Fibroblast of villous mesenchyme (primary cell): ENCODE measurements at places on chromosomes 1 and 21. TPM values are rescaled to one million over a fixed set of nuclear protein-coding genes. Genes with fewer than 3 reads are reported as not detected.

Gene ADAMTS5
- 12.6 and 28.5 TPM in 2 replicates for total RNA-seq

Gene HSD3B1
- total RNA-seq, result 2.6 TPM in 1 of 2 replicates, not detected in the other

Gene ECM1
- total RNA-seq, result 20.3 and 24.5 TPM in 2 replicates

Gene SNAPIN
- total RNA-seq, result 55.7 and 66.1 TPM in 2 replicates

Gene CRYZL1
- 20.0 and 28.1 TPM in 2 replicates for total RNA-seq

Gene MROH7
- total RNA-seq, result under 0.01 TPM in 1 of 2 replicates, not detected in the other

Gene SH3BGRL3
- 18.1 and 26.4 TPM in 2 replicates for total RNA-seq

Gene PBX1
- 62.8 and 67.4 TPM in 2 replicates for total RNA-seq

Gene KLHDC9
- total RNA-seq, result 1.9 and 2.2 TPM in 2 replicates

Gene ADCY10
- under 0.01 TPM in 1 of 2 replicates, not detected in the other for total RNA-seq

Gene RHCE
- under 0.01 TPM in 2 replicates for total RNA-seq

Gene TIAM1
- total RNA-seq, result 0.32 and 0.43 TPM in 2 replicates

Gene GSTM4
- total RNA-seq, result 11.7 and 15.1 TPM in 2 replicates

Gene ZBTB8B
- total RNA-seq, result not detected in 2 replicates

Gene ORC1
- total RNA-seq, result 4.8 and 5.2 TPM in 2 replicates

Gene ICOSLG
- 0.43 and 0.64 TPM in 2 replicates for total RNA-seq

Gene ASPM
- total RNA-seq, result 19.6 and 43.6 TPM in 2 replicates

Gene A3GALT2
- not detected in 2 replicates for total RNA-seq

Gene COL11A1
- total RNA-seq, result 18.6 and 19.6 TPM in 2 replicates

Gene DIO1
- total RNA-seq, result not detected in 2 replicates

Gene BCL2L15
- total RNA-seq, result under 0.01 and 0.32 TPM in 2 replicates

Gene S100B
- not detected in 2 replicates for total RNA-seq

Gene RHD
- total RNA-seq, result not detected in 2 replicates

Gene CDK18
- total RNA-seq, result 1.6 and 2.2 TPM in 2 replicates

Gene PKLR
- total RNA-seq, result not detected in 2 replicates

Gene SYCP1
- total RNA-seq, result not detected in 2 replicates

Gene ZSWIM5
- 0.43 and 2.3 TPM in 2 replicates for total RNA-seq

Gene TNFRSF18
- total RNA-seq, result not detected in 2 replicates

Gene AMY1C
- not detected in 2 replicates for total RNA-seq

Gene SPSB1
- total RNA-seq, result 20.7 and 48.6 TPM in 2 replicates

Gene HES5
- under 0.01 TPM in 1 of 2 replicates, not detected in the other for total RNA-seq

Gene RAB42
- 3.9 and 5.2 TPM in 2 replicates for total RNA-seq

Gene LCE2A
- total RNA-seq, result 0.43 TPM in 1 of 2 replicates, not detected in the other

Gene STUM
- under 0.01 TPM in 1 of 2 replicates, not detected in the other for total RNA-seq

Gene HMGCS2
- total RNA-seq, result not detected in 2 replicates

Gene UBASH3A
- total RNA-seq, result not detected in 2 replicates

Gene RPRD2
- 9.7 and 16.8 TPM in 2 replicates for total RNA-seq

Gene RPTN
- total RNA-seq, result not detected in 2 replicates

Gene RHEX
- total RNA-seq, result not detected in 2 replicates

Gene KIF14
- 6.4 and 14.2 TPM in 2 replicates for total RNA-seq

Gene PTGS2
- total RNA-seq, result 3.0 and 5.5 TPM in 2 replicates

Gene MAP10
- total RNA-seq, result 1.9 and 2.2 TPM in 2 replicates

Gene SSR2
- total RNA-seq, result 381 and 386 TPM in 2 replicates

Gene TMCC2
- total RNA-seq, result 3.2 and 3.5 TPM in 2 replicates

Gene PLA2G2C
- not detected in 2 replicates for total RNA-seq

Gene DEPDC1
- 12.6 and 30.2 TPM in 2 replicates for total RNA-seq

Gene RUNX3
- total RNA-seq, result not detected in 2 replicates

Gene TESK2
- total RNA-seq, result 1.6 and 2.2 TPM in 2 replicates

Gene GJA9
- total RNA-seq, result not detected in 2 replicates

Gene CFHR5
- not detected in 2 replicates for total RNA-seq

Gene SPRR1B
- not detected in 2 replicates for total RNA-seq

Gene KCNK2
- 18.7 and 61.7 TPM in 2 replicates for total RNA-seq

Gene PLEKHA6
- 2.9 and 3.9 TPM in 2 replicates for total RNA-seq

Gene SH2D5
- 3.9 and 4.3 TPM in 2 replicates for total RNA-seq

Gene GJA8
- total RNA-seq, result not detected in 2 replicates

Gene C1orf226
- total RNA-seq, result under 0.01 and 0.86 TPM in 2 replicates

Gene XPR1
- total RNA-seq, result 18.7 and 31.5 TPM in 2 replicates
